Tibial nerve (tissue), 4 donors: ENCODE measurements at places on chromosomes 4 and X. TPM values are rescaled to one million over a fixed set of nuclear protein-coding genes. Genes with fewer than 3 reads are reported as not detected.

Gene SPANXN4
- total RNA-seq: not detected

Gene COL25A1
- total RNA-seq: 4.1 TPM

DNA sequence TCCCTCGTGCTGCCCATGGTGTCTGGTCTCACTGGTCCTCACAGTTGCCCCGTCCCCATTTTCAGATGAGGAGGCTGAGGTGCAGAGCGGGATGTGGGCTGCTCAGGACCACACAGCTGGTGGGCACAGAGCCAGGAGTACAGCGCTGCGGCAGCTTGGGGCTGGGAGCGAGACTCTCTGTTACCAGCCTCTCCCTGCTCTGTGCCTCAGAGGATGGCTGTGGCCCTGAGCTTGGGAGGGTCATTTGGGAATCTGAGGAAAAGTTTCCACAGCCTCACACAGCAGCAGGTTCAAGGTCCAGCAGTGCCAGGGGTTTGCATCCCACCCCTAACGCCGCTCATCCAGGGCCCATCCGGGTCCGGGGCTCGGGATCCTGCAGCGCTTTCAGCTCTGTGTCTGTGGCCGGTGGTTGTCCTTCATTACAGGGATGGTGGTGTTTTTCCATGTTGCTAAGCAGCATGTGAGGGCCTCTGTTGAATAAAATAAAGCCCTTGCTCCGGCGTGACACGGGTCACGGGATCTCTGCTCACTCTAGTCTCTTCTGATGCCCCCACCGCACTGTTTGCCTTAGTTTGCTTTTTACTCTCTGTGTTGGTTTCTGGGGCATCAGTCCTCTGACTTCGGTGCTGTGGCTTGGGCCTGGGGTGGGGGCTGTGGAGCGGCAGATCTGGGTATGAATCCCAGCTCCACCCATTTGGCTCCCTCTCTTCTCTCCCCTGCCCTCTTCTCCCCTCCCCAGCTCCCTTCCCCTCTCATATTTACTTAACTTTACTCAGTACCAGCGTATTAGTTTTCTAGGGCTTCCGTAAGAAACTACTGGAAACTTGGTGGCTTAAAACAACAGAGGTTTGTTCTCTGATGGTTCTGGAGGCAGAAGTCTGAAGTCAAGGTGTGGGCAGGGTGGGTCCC, 6.5 kb downstream of the WFS1 start:
- no peak for DNase-seq

- no peak for DNase-seq
Measured at GRCh38 chr4:189090174-189090814, 850.4 kb upstream of the FRG1 start.

DNA sequence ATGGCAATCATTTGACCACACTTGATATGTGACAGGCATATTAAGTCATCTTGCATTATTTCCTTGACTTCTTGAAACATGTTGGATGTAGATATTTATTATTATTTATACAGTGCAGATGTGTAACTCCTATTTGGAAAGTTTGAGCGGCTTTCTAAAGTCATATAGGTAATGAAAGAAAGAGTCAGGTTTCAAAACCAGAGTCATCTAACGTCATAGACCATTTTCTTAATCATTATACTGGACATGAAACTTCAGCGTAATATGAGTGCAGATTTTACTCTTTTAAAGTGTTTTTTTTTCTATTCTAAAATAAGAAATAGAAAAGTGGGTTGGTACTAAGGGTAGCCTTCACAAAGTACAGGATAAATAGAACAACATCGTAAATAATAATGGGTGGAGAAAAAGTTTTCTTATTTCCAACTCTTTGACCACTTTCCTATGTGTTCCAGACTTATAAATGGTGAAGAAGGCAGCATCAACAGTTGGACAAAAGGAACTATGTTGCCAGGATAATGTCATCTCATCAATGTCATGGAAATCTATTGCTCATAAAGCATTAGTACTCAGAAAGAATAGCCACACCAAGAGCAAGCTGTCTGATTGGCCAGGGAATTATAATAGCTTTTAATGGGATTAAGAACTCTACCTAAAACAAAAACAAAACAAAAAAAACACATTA, 108.0 kb upstream of the PCDH18 start:
- DNase-seq: no peak

GRCh38 chr4:3765271-3766035, 732 bp upstream of the ADRA2C start:
- no peak for DNase-seq

- DNase-seq: no peak
Measured at GRCh38 chr4:61400439-61401038, 200.4 kb downstream of the ADGRL3 start.

- no peak for DNase-seq
Measured at GRCh38 chr4:10832806-10833628, 148.4 kb upstream of the CLNK start.

DNA sequence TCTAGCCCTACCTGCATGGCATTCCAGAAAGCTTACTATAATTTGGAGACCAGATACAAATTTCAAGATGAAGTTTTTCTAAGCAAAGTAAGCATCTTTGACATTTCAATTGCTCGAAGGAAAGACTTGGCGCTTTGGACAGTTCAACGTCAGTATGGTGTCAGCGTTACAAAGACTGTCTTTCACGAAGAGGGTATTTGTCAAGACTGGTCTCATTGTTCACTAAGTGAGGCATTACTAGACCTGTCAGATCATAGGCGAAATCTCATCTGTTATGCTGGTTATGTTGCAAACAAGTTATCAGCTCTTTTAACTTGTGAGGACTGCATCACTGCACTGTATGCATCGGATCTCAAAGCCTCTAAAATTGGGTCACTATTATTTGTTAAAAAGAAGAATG, 17.6 kb downstream of the THAP9 start:
- DNase-seq: no peak

DNA sequence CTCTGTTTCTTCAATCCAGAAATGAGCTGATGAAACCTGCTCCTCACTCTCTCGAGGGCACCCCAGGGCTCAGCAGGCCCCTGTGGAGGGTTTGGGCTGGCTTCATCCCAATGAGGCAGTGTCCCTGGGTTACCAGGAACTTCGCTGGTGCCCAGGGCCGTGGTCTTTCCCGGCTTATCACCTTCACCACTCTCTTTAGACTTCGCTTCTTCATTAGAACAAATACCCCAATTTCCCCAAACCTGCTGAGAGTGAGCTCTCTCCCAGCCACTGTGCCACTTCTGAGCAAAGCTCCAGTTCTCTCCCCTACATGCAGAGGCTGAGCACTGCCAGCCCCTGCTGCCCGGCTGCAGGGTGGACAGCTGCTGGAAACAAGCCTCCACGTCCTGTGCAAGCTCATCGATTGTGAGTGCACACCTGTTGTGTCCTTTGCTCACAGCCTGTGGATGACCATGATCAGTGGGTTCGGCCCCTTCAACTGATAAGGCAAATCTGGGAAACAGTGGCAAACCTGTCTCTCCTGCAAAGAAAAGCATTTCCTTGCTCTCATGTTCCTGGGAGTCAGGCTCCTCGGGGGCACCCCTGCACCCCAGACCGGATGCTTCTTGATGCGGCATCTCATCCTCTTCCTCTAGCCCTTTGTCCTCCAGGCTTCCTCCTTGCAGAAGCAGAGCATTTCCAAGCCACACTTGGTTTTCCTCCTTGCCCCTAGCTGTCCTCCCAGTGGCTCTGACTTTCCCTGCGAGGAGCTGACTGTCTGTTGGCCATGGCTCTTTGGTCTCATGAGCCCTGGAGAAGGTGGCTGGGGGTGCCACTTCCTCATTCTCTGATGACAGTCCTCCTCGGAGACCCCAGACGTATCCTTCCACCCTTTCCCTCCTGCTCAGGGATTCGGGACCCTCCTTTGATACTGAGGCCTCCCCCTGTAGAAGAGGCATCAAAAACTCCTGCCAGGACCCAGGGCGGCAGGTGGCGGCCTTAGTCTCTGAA, 28.7 kb downstream of the C4orf50 start:
- DNase-seq: no peak

DNA sequence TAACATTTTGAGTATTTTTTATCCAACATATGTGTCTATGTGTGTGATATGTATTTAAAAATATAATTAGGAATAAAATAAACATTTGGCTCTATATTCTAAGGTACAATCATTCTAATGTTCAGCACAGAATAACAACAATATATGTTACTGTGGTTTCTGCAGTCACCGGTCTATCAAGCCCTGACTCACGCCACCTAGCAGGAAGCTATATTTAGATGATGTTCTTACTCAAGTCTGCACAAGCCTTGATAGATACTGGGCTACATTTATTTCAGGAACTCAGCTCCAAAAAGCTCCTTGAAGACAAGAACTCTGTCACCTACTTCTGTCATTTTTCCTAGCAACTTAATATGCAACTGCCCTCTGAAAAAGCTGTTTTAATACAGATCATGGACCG, 152.0 kb upstream of the FTHL17 start:
- DNase-seq: no peak

Gene PCDH18
- total RNA-seq: 49.6 TPM

- DNase-seq: no peak
Measured at GRCh38 chrX:34764852-34765361, 107.8 kb upstream of the TMEM47 start.

DNA sequence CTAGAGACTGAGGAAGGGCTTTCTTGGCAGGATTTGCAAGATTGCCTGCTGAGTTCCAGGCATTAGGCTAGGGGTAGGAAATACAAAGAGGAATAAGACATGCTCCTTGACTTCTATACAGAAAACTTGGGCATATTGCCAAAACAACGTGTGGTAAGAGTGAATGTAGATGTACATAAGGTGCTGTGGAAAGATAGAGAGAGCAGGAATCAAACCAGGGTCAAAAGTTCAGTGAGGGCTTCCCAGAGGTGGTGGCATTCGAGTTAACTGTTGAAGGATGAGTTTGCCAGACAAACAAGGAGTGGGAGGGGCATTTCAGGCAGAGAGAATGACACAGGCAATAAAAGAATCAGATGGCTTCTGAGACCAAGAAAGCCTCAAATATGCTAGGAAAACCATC, 187.9 kb downstream of the KDR start:
- no peak for DNase-seq

DNA sequence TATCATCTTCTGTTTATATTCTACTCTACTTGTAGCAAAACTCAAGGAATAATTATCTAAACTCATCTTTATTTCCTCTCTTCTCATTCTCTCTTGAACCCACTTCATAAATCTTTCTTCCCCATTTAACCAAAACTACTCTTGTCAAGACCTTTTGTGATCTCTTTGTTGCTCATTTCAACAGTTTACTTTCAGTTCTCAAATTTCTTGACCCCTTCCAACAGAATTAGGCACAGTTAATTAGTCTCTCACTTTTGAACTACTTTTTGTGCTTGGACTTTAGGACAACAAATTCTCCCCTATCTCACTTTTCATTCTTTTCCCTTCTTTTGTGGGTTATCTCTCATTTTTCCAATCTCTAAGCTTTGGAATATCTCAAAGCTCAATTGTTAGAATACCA, 27.4 kb upstream of the CAMK2D start:
- no peak for DNase-seq

DNA sequence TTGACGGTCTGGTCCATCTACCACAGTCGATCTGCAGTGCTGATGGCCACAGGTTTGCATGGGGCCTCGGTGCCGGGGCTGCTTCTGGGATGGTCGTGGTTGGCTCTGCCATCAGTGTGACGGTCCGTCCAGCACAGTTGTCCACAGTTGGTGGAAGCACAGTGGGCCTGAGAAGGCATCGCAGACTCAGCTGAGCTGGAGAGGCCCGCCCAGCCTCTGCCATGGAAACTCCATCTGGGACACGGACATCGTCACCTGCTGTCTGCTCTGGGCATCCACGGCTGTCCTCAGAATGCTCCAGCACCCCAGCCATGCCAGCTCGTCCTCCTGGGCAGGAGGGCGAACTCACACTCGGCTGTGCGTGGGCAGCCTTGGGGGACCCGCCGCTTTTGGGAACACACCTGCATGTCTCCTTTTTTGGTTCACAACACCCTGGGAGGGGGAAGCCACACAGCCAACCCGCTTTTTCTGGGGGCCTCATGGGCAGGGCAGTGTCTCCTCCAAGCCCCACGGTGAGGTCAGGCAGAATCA, 33.0 kb downstream of the ABLIM2 start:
- DNase-seq: no peak

Gene SRPX
- total RNA-seq: 121 TPM

Gene TSR2
- total RNA-seq: 27.7 TPM

DNA sequence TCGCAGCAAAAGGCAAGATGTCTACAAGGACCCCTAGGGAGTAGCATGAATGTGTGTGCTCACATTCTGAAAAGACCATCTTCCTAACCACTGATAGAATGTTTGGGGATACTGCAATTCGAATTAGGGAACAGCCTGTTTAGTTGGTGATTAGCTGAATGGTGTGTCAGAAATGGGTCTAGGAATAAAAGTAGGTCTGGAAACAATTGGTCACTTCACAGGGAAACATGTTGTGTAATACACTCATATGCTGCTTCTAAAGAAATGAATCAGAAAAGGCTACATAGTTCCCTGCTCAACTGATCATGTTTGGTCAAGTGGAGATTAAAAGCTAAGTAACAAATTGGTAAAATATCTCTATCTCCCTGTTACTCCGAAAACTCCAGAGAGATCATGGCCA, 2362.4 kb upstream of the TENM3 start:
- DNase-seq: no peak

DNA sequence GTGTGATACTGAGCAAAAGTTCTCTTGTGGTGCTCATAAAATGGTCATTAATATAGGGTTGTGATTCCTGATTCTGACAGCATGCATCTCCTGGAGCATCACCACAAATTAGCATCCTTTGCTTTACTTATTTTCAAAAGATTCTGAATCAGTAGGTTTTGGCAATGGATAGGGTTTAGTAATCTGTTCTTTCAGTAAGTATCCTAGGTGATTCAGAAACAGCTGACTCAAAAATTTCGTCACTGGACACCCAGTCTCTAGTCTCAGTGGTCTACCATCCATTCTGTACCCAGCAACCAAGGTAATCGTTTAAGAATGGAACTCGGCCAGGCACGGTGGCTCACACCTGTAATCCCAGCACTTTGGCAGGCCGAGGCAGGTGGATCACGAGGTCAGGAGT, 4.1 kb downstream of the CBLL2 start:
- DNase-seq: no peak

GRCh38 chr4:113677325-113677724, 84.2 kb downstream of the CAMK2D start:
- no peak for DNase-seq

GRCh38 chr4:138522366-138522765, 280.2 kb upstream of the SLC7A11 start:
- no peak for DNase-seq
